ENCODE measurements at places on chromosomes 5 and 9.

GRCh38 chr5:140554454-140554853 is 2.8 kb downstream of the SRA1 start:
- no peak for DNase-seq

DNA sequence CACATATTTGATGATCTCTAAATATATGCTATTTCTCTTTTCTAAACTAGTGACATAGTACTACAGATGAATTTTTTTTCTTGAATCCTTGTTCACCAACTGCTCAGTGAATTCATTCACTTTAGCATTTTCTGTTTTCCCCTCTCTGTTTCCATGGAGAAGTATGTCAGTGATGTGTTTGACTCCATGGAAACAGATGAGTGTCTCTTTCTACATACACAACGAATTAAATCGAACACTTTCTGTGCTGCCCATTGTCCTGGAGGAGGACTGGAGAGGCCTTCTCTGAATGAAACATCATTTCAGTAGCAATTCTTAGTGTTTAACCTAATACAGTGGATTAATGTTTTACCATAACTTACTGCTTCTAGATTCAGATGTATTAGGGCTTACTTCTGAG is 9.5 kb downstream of the INVS start:
- DNase-seq, result no peak

- no peak for DNase-seq
Measured at GRCh38 chr5:125274211-125274610, 527.8 kb upstream of the ZNF608 start.

GRCh38 chr5:36435516-36435915 is 133.8 kb upstream of the RANBP3L start:
- no peak for DNase-seq

- no peak for DNase-seq
Measured at GRCh38 chr5:107469485-107470294, 201.0 kb downstream of the EFNA5 start.

DNA sequence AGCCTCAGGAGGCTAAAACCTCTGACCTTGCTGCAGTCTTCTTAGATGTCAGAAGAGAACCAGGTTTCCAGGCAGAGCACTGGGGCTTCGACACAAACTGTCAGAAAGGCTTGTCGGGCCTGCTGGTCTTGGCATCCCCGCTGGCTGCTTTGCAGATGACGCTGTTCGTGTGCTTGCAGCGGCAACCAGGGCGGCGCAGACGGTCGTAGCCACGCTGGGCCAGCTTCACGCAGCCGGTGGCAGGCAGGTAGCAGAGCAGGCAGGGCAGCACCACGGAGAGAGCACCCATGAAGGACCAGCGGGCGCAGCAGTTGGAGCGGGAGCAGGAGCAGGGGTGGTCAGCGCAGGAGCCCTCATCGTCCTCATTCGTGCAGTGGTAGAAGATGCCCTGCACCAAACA is 10.7 kb downstream of the SPRY4 start:
- DNase-seq, result no peak

- no peak for DNase-seq
Measured at GRCh38 chr5:34026089-34026761, 16.8 kb downstream of the C1QTNF3 start.

DNA sequence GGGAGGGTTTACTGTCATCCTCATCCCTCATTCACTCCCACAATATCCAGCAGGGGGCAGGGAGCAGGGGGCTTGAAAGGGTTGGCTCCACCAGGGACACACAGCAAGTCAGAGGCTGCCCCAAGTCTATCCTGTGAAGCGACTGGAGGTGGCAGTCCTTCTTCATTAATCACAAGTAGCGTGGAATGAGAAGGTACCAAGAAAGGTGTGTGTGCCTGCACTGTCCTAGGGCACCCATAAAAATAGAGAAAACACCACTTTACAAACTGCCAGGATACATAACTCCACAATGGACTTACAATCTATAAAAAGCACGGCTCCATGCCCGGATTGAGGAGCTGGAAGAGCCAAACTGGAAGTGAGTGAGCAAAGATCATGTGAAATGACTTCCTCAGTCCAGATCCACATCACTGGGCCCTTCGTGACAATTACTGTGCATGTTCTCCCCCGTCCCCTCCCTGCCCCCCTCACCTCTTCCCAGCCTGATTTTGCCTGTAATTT is 183.9 kb downstream of the SLIT3 start:
- no peak for DNase-seq

DNA sequence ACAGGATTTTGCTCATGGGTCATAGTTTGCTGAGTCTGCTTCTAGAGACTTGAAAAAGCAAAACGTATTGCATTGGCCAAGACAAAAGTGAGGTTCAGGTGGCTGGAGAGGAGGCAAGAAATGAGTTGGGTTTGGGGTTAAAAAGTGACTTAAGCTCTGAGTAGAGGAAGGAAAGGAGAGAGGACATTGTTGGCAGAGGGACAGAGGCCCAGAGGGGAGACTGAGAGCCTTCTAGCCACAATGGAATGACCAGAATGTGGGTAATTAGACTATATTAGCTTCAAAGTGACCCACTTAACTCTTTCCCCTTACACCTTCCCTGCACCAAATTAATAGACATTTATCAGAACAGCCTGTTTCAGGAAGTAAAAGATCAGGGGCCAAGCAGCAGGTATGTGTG is 188.4 kb downstream of the ZNF462 start:
- DNase-seq, result no peak

DNA sequence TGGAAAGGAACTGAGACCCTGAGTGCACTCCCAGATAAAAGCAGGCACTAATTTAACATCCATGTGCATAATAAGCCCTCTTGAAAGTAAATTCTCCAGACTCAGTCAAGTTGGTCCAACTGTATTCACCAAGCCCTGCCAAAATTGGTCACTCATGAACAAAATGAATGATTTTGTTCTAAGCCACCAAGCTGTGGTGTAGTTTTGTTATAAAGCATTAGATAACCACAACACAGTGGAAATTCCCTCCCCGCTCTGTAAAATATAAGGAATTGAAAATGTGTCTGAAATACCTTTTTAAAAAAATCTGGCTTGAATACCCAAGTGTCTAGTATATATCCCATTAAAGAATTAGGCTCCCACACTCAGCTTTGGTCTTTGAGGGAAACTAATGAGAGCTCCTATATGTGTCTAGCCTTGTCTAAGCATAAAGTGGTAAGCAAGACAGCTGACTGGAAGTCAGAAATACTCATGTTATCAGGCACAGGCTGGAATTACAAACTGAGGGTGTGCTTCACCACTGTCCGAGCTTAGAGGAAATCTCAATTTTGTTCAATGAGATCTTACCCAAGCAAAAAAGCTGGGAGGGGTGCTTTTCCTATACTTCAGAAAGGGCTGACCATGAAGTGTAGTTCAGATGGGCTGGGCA is 33.2 kb downstream of the IDNK start:
- DNase-seq, result no peak

GRCh38 chr9:131743096-131743495 is 3.2 kb upstream of the RAPGEF1 start:
- DNase-seq, result no peak

DNA sequence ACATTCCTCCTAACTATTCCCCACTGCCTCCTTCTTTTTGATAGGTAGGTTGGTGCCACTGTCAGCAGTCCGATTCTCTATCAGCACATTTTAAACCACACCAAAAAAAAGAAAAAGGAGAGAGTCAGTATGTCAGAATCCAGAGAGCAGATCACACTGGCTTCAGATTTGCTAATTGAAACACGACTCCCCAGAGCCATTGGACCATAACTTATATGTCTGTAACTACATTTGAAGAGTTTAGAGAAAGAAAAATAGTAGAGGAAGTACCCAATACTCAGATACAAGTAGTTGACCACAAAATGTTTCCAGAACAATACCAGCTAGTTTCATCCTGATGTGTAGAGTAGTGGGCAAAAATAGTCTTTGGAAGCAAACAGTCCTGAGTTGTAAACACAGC is 216.6 kb downstream of the NR2F1-AS1 start:
- no peak for DNase-seq

- no peak for DNase-seq
Measured at GRCh38 chr9:135698767-135699166, 514 bp downstream of the SOHLH1 start.

DNA sequence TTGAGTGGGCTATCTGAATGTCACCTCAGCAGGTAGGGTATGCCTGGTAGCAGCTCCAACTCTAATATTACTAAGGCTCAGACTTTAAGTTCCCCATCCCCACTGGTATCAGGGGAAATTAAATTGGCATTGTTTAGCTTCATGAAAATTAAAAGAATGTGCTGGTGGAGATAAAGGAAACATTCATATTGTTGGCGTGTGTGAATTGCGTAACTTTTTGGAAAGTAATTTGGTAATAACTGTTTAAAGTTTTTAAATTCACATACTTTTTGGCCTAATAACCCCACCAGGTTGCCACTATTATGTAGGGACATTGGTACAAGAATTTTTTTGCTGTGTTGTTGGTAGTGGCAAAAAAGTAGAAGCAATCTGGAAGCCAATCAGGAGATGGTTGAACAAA is 29.4 kb downstream of the TNPO1 start:
- no peak for DNase-seq

GRCh38 chr5:61881821-61882487 is 424.1 kb upstream of the KIF2A start:
- no peak for DNase-seq

- DNase-seq, result no peak
Measured at GRCh38 chr9:99167694-99168093, 54.0 kb downstream of the ALG2 start.

DNA sequence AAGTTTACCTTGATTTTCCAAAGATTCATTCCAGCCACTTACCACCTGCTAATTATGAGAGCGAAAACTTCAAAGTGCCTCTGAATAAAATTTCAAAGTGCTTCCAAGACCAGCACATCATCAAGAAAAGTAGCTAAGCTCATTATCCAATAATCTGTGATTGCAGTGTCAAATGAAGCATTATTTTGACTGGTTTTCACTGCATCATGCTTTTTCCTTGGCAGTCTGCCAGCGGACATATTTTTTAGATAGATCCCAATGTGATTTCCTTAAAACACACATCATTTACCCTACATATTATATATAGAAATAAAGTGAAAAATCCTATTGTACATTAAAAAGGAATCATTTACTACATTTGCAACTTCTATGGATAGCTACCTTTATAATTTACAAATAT is 508.6 kb upstream of the FAM174A start:
- no peak for DNase-seq
